Activated CD8-positive, alpha-beta memory T cell treated with anti-CD3 and anti-CD28 coated beads for 1 hour (primary cell): ENCODE measurements at places on chromosomes 1 and 21.
A peak's percentile ranks its signal among the peaks of the same experiment; 100 is the strongest.

- DNase-seq = no peak
These were observed 4.9 kb downstream of the B3GALT2 start for GRCh38 chr1:193181536-193181935.

DNA sequence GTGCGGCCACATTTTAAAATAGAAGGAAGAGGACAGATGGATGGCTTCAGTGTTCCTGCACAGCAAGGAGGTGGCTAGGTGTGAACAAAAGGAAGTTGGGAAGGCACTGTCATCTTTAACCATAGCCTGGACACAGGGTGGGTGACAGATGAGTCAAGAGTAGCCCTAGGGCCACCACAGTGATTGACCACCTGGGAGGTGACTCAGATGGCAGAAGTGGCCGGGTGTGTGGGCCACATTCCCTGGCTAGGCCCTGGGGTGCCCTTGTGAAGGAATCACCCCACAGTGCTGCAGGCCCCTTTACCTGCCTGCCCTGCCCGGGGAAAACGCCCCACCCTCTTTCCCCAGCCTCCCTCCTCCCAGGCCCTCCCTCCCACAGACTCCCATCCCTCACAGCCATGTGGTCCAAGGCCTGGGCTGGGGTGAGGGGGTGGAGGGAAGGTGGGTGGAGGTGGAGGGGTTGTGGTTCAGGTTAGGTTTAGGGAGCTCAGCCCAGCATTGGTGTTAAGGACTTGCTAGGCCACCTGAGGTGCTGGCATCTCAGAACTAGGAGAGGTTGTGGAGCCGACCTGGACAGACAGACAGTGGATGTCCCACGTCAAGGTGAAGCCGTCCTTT lies 59.1 kb downstream of the SPSB1 start:
- no peak for DNase-seq

GRCh38 chr1:14183329-14183728 lies 415.2 kb upstream of the KAZN start:
- no peak for DNase-seq

GRCh38 chr1:6454856-6455751 lies 10.9 kb downstream of the TNFRSF25 start:
- no peak for DNase-seq

GRCh38 chr1:1069711-1070676 lies 4.1 kb downstream of the RNF223 start:
- DNase-seq = no peak

DNA sequence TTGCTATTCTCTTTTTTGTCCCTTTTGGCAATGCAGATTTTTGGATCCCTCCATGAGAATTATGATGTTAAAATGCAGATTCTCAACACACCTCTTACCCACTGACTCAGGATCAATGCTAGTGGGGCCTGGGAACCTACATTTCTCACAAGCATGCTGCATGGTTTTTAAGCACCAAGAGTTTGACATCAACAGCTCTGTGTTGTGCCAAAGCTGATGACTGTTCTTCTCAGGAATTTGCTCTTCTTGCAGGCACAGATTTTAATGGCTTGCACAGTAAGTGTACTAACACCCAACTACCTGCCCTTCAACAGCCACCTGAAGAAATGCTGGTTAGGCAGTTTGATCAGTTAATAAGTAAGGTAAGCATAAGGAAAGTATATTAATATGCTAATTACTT lies 468.7 kb downstream of the PTBP2 start:
- no peak for DNase-seq

- no peak for DNase-seq
These were observed 27.7 kb downstream of the DESI2 start for GRCh38 chr1:244680667-244681066.

DNA sequence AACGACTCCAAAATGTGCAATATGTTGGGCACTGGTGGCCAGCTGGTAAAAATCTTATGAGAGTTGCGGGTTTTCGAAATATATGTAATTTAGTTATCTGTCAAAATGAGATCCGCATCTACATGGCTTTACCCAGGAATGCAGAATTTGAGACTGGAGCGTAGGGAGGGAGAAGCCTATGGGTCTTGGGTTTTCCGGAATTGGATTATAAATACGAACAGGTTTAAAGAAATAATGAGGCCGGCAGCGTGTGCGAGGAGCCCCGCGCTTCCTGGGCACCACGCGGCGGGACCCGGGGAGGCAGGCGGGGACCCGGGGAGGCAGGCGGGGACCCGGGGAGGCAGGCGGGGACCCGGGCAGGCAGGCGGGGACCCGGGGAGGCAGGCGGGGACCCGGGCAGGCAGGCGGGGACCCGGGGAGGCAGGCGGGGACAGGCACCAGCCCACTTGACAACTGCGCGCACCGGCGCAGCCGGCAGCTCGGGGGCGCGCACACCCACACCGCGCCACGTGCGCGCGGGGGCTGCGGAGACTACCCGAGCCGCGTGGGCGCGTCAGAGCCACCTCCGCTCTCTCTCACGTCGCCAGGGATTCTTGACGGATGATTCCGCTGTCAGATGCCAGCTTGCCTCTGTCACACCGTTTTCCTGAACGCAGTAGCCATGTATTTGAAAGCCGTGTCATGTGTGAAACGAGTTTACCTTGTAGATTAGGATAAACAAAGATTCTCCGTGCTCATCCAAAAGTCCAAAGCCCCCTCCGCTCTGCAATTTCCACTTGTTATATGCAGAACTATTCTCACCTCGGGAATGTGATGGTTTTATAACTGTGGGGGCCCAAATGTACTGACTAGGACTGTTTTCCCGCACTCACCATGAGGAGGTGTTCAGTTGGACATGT lies 54.3 kb upstream of the HNRNPU start:
- peak; percentile 16 for DNase-seq

DNA sequence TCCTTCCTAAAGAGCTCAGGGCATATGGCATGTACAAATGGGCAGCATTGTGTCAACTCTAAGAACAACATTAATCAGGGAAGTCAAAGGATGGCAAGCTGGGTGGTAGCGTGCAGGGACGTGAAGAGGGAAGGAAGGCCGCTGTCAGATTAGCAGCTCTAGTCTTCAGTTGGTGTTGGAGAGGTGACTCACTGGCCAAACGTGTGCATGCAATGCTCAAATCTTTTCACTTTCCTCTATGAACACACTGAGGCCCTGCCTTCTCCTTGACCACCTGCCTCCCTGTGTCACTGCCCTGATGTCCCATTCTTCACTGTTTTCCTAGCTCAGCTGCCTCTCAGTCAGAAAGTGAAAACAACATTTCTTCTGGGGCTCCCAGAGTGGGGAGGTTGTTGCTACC lies 5.9 kb upstream of the PIGR start:
- DNase-seq = no peak

GRCh38 chr1:245580651-245581050 lies 425.9 kb downstream of the KIF26B start:
- no peak for DNase-seq

- no peak for DNase-seq
These were observed 109.6 kb downstream of the PCP4 start for GRCh38 chr21:39976800-39977199.

DNA sequence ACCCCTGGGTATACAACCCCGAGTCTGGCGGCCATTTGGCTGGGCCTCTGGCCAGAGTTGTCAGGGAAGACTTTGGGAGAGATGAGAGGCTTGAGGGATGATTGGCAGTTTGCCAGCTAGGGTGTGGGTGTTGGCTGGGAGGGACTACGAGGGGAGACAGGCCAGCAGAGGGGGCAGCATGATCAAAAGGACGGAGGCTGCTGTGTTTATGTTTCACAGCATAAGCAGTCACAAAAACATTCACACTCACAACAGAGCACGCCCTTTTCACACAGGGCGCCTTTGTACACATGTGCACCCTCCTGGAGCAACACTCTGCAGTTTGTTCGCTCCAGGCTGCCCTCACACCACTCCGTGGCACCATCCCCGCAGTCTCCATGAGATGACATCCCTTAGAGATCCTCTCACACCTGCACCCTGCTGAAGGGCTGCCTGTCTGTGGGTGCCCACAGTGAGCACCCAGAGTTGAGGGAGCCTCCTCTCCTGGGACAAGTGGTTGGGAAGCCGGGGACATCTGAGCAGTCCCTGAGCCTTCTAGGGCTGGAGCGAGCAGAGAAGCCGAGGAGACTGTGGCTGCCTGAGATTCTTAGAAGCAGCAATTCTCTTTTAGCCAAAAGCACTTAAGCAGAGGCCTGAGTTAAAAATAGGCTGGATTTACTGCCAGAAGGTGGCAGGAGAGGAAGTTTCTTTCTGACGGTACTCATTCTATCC lies 15.4 kb downstream of the EFNA3 start:
- no peak for DNase-seq

DNA sequence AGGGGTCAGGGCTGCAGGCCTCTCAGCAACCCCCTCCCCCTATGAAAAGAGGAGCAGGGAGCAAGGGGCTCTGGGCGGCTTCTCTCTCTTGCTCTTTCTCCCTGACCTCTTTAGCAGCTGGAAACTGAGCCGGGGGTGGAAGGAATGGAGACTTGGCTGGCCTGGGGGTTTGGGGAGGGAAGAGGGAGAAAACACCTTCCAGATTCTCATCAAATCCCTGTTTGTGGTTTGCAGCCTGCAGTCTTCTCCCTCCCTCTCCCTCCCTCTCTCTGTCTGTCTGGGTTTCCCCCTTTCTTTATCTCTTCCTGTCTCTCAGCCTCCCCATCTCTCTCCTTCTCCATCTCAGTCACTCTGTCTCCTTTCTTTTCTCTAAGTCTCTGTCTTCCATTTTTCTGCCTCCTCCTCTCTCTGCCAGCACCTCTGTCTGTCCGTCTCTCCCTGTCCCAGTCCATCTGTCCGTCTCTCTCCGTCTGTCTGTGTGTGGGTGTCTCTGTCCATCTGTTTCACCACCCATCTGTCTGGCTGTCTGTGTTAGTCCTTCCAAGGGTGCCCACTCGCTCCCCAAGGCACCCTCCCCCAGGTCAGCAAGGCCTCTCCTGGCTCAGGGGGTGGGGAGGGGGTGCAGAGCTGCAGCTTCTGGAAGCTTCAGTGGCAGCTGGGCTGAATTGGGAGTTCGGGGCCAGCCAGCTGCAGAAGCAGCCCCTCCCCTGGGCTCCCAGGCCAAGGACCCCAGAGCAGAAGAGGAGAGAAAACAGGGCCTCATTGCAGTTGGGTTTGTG lies 6.2 kb downstream of the AHDC1 start:
- DNase-seq = no peak

DNA sequence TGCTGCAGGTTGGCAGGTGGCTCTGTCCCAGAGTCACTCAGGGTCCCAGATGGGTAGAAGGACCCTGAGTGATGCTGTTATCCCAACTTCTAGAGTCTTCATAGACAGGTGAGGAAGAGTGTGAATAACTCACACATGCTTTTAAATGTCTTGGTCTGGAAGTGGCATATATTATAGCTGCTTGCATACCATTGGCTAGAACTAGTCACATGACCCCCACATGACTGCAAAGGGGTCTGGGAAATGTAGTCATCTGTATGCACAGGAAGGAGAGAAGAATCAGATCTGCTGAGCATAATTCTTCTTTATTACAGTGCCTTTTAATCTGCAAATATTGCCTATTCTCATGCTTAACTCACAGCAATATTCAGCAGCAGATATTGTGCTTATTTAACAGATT lies 28.2 kb upstream of the KLHDC7A start:
- DNase-seq = no peak

- no peak for DNase-seq
These were observed 4.3 kb upstream of the ANKRD65 start for GRCh38 chr1:1425426-1425752.

DNA sequence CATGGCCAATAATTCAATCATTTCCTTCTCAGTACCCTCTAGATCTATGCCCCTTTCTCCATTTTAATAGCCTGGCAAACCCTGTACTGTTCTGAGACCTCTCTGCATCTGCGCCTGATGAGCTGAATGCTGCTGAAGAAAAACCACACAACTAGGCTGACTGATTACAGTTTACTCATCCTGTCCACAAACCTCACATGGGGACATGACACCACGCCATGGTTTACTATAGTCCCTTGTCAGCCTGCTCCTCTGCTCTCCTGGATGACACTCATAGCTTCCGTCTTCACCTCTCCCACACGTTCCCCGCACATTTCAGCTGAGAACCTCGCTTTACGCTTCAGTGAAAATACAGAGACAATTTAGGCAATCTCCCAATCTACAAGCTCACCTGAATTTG lies 59.7 kb downstream of the DESI2 start:
- DNase-seq = no peak

DNA sequence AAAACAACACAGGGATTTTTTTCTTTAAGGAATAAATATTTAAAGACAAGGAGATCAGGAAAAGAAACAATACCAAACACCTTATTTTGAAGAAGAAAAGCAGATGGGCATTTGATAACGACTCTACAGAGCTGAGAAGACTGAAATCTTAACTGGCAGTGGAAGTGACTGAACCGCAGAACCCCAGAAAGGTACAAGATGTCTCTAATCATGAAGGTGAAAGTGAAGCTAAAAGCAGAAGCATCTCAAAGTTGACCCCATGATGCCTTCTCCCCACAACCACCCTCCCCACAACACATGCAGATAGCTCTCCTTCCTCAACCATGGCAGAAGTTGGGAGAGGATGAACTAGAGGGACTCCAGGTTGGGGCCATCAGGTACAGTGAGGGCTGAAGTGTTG lies 129.6 kb downstream of the ZNF648 start:
- no peak for DNase-seq

DNA sequence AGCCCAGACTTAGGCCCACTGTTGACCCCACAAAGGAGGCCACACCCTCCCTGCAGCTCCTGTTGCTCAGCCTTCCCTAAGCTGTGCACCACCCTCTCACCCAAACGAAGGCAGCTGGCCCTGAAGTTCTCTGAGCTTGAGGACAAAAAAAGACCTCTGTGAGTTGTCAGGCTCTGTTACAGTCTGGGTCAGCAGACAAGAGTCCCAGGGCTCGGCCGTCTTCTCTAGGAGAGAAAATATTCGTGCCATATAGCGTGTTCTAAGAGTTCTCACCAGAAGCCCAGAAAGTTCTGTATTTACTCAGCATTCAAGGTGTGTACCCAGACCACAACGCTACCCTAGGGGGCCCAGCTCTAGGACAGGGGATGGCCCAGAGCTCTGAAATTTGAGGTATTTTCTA lies 25.5 kb upstream of the LYST start:
- DNase-seq = no peak

- DNase-seq = no peak
These were observed 127.4 kb upstream of the NRIP1 start for GRCh38 chr21:15192243-15192642.

GRCh38 chr1:5634893-5635292 lies 357.3 kb downstream of the NPHP4 start:
- DNase-seq = no peak

DNA sequence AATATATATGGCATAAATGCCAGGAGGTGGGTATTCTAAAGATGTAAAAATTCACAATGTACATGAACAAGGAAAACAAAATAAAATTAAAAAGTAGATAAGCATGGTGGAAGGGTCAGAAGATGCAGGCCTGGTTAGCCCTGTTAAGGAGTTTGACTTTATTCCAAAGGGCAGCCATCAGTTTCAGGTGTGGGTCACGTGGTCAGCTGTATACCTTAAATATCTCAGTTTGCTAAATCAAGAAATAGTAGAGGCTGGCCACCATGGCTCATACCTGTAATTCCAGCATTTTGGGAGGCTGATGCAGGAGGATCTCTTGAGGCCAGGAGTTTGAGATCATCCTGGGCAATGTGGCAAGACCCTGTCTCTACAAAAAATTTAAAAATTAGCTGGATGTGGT lies 8.5 kb upstream of the PINK1 start:
- DNase-seq = no peak

- no peak for DNase-seq
These were observed 84.3 kb downstream of the NRDC start for GRCh38 chr1:51794260-51794659.

- DNase-seq = no peak
These were observed 103.7 kb upstream of the GNG12 start for GRCh38 chr1:67937010-67937409.

- DNase-seq = no peak
These were observed 11.2 kb downstream of the CSDE1 start for GRCh38 chr1:114746450-114747121.

- DNase-seq = no peak
These were observed 522.9 kb downstream of the LRRIQ3 start for GRCh38 chr1:73674945-73675561.

GRCh38 chr1:149884433-149885338 lies 14.7 kb upstream of the BOLA1 start:
- no peak for DNase-seq
